WTC11 (cell line): ENCODE measurements at places on chromosomes 1 and 21. TPM values are rescaled to one million over a fixed set of nuclear protein-coding genes. Genes with fewer than 3 reads are reported as not detected.
A peak's percentile ranks its signal among the peaks of the same experiment; 100 is the strongest.

DNA sequence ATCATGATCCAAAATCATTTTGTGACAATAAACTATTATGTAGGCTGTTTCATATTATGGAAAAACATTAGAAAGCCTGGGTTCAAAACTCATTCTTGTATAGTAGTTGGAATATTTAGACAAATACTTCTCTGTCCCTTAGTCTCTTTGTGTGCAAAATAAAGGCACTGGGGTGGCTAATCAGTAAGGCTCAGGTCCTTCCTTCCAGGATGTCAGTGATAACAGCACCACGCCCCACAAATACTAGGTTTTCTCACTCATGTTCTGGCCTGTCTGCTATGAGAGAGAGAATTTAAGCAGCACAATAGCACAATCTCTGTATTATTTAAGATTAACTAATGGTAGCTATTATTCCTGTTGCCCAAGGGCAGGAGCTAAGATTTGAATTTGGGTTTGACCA, 458.3 kb upstream of the BEND5 start:
- no peak for DNase-seq

GRCh38 chr21:25842925-25843324, 108.2 kb downstream of the GABPA start:
- no peak for DNase-seq

DNA sequence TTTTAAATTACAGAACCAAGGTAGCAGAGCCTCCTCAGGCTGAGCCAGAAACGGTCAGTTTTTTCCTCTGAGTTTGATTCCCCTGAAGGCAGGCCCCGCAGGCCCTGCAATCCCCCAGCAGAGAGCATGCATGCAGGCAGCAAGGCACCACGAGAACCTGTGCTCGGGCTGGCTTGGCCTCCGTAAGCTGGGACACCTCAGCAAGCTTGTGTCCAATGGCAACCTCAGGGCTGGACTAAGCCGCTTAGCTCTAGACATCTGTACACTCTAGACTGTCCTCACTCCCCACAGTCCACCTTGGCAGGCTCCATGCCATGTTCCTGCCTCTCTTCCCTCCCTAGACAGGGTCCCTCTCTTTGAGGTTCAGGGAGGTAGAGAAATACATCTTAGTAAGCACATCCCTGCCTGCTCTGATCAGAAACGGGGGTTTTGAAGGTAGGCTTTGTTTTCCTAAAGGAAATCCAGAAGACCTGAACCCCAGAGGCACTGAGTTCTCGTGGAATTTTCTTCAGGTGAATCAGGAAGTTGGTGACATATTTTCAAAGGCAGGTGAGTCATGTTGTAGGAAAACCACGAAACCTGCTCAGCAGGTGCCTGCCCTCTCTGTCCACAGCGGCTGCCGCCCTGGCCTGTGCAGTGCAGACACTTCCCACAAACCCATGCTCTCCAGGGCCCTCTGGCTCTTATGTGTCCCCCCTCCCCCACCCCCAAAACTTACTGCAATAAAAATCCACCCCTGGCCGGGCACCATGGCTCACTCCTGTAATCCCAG, 7.0 kb downstream of the TMEM63A start:
- no peak for DNase-seq

DNA sequence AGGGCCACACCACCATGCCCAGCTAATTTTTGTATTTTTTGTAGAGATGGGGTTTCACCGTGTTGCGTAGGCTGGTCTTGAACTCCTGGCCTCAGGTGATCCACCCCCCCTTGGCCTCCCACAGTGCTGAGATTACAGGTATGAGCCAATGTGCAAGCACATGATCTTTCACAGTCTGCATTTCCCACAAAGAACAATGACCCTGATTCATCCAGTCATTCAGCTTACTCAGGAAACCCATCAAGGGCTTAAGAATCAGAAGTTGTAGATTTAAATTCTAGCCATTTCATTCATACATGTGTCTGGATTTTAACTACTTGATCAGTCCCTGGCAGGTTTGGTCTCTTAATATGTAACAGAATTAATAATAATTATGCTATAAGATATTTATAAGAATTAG, 2065.7 kb downstream of the MRPL39 start:
- DNase-seq: no peak

GRCh38 chr1:195591917-195592672, 1016.1 kb downstream of the KCNT2 start:
- DNase-seq: no peak

DNA sequence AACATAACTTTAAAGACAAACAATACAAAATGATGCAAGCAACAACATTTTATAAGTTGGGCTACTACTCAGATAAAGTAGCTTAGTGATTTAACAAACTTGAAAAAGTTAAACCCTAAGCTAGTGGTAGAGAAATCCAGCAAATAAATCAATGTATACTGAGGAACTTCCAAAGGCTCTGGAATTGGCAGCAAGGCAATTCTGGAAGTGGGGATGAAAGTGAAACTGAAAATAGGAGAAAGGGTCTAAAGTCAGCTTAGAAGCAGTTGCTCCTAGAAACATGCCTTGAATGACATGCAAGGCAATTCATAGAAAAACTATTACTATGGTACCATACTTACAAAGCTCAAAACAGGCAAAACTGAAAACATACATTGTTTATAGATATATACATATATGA, 90.0 kb upstream of the CAMK1G start:
- no peak for DNase-seq

GRCh38 chr1:18352636-18353265, 128.0 kb upstream of the KLHDC7A start:
- no peak for DNase-seq

Gene ZBED6
- 12.1 to 13.4 TPM (median 12.5 TPM) in 3 replicates for total RNA-seq

DNA sequence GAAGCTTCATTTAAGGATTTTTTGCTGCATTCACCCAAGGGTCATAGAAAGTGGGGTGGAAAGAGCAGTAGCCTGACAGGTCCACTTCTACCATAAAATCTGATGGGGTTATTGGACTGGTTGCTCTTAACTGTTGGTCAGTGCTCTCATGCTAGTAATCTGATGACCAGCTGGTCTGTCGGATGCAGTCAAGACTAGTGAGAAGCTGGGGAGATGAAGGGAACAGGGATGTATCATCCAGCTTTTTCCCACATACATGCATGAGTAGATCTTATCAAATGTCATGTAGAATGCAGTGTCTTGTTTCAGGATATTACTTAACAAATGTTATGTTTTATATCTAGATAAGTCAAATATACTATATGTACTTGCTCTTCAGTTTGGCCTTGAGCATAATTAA, 11.1 kb downstream of the ATP1B1 start:
- DNase-seq: no peak

DNA sequence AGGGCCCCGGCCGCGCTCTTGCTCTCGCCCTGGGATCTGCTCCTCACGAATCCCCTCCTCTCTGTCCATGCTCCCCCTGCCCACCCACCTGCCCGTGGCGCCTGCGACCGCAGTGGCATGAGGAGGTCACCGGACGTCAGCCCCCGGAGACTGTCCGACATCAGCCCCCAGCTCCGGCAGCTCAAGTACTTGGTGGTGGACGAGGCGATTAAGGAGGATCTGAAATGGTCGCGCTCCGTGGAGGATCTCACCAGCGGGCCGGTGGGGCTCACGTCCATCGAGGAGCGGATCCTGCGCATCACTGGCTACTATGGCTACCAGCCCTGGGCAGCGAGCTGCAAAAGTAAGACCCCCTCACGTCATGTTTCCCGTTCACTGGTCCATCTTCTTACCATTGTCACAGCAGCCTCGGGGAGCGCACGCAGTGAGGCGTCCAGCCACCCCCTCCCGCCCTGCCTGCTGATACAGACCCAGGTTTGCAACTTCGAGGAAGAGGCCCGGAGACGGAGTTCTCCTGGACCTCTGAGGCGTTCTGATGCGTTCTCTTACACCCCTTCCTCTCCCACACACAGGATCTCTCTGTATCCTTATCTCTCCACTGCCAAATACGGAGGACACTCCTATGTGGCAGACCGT, 1.1 kb downstream of the SLC35F3 start:
- peak; percentile 16 for DNase-seq

Gene GBP6
- total RNA-seq: not detected in 3 replicates

DNA sequence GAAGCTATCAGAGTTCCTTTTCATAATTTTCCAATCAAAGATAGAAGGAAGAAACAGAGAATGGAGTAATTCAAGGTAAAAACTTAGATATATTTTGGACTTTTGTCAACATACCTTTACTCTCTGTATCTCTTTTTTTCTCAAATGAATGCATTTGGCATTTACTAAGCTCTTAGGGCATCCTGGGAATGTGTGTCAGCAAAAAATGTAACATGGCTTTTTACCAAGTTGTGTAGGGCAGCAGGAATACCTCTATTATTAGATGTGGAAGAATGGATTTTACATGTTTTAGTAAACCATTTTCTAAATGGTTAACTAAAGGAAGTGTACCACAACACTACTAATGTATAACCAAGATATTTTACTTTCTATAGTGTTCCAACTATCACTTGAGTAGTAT, 4.2 kb upstream of the COL11A1 start:
- no peak for DNase-seq

GRCh38 chr1:46496505-46496904, 6.9 kb downstream of the DMBX1 start:
- no peak for DNase-seq
